ENCODE measurements at places on chromosomes 11 and 22.

DNA sequence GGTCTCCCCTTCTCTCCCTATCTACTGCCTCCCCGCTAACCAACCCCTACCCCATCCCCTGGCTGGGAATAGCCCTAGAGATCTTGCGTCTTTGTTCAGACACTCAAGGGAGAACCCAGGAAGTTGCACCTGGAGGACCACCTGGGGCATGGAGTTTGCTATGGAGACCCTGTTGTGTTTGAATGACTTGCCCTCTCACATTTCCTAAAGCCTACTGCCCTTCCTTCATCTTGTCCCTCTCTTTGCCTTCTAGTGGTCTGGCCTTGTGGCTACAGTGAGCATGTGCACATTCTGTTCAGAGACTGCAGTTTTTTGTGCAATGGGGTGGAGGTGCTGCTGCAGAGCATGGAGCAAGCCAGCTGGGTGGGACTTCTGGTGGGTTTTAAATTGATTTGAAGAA is 42.5 kb downstream of the ZNRF3 start:
- no peak for DNase-seq

GRCh38 chr22:19488884-19489843 is 9.4 kb downstream of the CDC45 start:
- peak; percentile 31 for DNase-seq

DNA sequence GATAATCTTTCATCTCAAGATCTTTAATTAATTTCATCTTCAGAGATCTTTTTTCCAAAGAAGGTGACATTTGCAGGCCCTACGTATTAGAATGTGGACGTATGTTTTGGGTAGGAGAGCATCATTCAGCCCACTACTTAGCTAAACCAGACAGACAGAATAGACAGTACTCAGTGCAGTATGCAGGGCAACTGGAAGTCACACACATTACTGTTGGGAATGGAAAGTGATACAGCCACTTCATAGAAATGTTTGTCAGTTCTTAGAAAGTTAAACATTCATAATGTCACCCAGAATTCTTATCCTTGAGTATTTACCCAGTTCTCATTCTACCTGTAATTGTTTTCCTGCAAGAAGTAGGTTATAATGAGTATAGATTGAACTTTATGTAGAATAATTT is 102.9 kb downstream of the PPP6R3 start:
- DNase-seq, result no peak

- peak; percentile 78 for DNase-seq
These were observed 195.3 kb downstream of the BRD1 start for GRCh38 chr22:49632199-49633009.

GRCh38 chr11:24587635-24588034 is 90.8 kb downstream of the LUZP2 start:
- DNase-seq, result no peak

- DNase-seq, result peak; percentile 9
These were observed 20.7 kb upstream of the CHORDC1 start for GRCh38 chr11:90243534-90243933.

DNA sequence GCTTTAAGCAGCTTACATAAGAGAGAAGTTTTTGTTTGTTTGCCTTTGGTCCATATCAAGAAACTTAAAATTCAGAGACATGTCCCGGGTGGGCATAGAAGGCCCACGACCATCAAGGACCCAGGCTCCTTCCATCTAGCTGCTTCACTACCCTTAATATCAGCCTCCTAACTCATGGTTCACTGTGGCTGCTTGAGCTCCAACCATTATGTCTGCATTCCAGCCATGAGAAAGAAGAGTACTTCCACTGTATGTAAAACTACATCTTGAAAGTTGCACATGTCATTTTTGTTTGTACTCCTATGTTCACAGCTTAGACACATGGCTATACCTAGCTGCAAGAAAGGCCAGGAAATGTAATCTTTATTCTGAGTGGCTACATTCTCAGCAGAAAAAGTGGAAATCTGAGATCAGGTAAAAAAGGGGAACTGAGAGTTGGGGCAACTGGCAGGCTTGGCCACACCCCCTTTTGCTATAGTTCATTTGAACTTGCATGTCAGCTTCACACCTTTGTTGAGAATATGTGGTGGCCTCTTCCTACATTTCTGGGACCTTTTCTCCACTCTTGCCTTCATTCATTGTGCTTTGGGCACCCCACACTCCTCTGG is 81.3 kb upstream of the TP53I11 start:
- no peak for DNase-seq

GRCh38 chr22:42078469-42079318 is 806 bp upstream of the SMDT1 start:
- no peak for DNase-seq

DNA sequence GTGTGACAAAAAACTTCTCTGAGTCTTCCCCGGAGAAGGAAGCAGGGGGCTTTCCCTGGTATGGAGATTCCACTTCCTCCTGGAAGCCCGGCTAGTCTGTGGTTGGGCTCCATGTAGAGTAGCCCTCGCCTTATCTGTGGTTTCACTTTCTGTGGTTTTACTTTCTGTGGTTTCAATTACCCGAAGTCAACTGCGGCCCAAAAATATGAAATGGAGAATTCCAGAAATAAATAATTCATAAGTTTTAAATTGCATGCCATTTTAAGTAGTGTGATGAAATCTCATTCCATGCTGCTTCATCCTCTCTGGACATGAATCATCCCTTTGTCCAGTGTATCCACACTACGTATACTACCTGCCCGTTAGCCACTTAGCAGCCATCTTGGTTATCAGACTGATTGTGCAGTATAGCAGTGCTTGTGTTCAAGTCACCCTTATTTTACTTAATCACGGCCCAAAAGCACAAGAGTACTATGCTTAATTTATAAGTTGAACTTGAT is 275.0 kb upstream of the SESN3 start:
- DNase-seq, result no peak

- DNase-seq, result no peak
These were observed 759 bp downstream of the ROBO4 start for GRCh38 chr11:124896821-124897391.

- DNase-seq, result no peak
These were observed 445.6 kb downstream of the NTM start for GRCh38 chr11:131816051-131816450.

DNA sequence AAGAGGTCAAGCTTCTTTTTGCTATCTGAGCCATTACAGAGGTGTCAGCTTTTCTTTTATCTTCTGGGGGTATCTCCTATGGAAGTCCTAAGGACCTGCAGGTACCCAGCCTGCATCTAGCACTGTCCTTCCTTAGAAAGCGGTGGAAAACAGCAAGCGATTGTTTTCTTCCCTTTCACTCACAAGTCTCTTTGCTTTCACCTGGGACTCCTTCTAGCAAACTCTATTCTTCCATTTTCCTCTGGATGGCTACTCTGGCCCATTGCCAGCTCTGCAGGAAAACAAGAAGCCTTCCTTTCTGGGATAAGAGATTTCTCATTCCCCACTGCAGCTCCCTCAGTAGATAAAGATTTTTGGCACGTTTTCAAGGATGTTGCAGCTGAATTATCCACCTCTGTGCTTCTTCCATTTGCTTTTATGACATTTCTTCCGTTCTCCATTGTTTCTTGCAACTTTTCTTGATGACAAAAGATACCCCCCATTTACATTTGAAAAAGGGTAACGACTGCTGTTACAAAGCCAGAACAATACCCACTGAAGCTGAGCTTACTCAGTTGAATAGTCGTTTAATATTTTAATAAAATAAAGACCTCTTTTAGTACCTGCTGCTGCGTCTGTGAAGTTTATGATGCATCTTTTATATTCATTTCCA is 40.2 kb upstream of the BDNF start:
- no peak for DNase-seq

DNA sequence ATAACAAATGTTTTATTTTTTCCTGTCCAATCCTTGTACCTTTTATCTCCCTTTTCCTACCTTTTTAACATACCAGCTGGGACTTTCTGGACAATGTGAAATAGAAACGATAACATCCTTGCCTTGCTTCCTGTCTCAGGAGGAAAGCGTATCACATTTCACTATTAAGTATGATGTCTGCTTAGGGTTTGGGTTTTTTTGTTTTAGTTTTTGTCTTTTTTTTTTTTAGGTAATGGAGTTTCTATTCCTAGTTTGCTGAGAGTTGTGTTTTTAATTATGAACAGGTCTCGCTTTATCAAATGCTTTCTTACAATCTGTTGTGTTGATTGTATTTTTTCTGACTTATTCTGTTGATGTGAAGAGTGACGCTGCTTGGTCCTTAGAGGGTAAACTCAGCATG is 64.2 kb upstream of the KCNQ1OT1 start:
- DNase-seq, result peak; percentile 76

DNA sequence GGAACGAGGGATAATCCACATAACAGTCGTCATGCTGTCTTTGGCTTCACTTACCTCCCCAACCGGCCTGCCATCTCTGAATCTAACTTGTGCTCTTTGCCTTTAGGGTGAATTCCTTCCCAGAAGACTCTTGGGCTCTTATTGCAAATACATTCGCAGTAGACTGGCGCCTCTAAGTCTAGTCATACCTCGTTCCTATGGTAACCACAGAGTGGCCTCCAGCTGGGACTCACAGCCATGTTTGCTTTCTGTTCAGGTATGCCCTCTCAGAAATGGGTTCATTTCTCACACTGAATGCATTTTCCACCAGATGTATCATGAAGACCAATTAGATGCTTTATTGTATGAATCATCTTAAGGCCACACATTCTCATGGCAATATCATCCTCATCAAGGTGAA is 112.7 kb downstream of the FAR1 start:
- no peak for DNase-seq

GRCh38 chr11:134944131-134944530 is 532.1 kb upstream of the B3GAT1 start:
- DNase-seq, result no peak

DNA sequence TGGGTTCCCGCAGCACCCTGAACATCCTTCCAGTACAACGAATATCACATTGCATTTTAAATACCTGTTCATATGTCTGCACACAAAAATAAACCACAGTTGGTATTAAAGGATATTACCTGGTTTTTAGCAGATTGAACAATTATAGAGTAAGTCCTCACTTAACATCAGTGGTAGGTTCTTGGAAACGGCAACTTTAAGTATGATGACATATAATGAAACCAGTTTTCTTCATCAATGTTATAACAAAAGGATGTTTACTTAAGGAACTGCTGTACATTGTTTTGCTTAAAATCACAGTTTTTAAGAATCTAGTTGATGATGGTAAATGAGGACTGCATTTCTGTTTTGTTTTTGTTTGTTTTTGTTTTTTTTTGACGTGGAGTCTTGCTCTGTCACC is 28.0 kb downstream of the TRIM66 start:
- DNase-seq, result peak; percentile 45

DNA sequence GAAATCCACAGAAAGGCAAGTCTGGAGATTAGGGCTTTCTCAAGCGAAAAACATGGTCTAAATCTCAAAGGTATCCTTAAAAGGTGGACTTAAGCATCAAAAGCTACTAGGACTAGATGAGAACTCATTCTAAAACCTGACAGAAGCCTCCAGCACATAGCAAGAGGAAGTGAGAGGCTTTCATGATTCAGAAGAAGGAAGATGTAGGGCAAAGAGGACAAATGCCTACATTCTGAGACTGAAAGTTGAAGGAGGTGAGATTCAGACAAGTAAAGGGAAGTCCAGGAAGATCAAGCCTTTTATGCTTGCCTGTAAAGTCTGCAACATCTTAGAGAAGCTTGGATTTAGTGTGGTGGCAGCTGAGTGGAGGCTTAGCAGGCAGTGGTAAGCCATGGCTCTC is 98.9 kb downstream of the PGR start:
- DNase-seq, result no peak

DNA sequence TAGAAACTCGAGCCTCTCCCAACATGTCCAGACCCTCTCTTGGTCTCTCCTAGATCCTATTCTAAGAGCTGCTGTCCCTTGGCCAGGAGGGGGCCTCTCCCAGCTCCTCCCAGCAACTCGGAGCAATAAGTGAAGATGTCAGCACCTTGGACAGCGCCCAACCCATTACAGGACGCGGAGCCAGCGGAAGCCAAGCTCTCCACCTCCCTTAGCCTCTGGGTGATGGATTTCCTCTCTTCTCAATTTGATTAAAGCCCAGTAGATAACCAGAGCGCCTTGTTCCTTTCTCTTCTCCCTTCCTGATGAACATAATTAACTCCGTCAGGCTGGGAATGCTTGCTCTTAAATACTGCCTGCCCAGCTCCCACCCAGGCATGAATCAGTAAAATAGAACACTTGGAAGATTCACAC is 26.2 kb upstream of the TPBGL start:
- DNase-seq, result no peak

DNA sequence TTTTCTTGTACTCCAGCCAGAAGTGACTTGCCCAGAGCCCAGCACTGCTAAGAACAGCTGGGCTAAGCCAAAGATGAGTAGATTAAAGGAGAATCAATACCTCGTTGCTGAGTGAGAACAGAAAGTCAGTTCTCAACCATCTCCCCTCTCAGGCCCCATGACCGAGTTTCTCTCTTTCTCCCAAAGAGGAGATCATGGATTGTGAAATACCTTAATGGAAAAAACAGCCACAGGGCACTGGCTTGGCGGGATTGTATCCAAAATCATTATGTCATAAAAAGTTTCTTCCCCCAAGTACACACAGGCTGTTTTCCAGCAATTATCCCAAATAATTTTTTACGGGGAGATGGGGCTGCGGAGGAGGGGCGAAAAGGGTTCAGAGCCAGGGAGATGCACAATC is 111.8 kb upstream of the TMEM45B start:
- DNase-seq, result no peak

GRCh38 chr11:21321530-21321929 is 652.1 kb downstream of the NELL1 start:
- DNase-seq, result no peak

DNA sequence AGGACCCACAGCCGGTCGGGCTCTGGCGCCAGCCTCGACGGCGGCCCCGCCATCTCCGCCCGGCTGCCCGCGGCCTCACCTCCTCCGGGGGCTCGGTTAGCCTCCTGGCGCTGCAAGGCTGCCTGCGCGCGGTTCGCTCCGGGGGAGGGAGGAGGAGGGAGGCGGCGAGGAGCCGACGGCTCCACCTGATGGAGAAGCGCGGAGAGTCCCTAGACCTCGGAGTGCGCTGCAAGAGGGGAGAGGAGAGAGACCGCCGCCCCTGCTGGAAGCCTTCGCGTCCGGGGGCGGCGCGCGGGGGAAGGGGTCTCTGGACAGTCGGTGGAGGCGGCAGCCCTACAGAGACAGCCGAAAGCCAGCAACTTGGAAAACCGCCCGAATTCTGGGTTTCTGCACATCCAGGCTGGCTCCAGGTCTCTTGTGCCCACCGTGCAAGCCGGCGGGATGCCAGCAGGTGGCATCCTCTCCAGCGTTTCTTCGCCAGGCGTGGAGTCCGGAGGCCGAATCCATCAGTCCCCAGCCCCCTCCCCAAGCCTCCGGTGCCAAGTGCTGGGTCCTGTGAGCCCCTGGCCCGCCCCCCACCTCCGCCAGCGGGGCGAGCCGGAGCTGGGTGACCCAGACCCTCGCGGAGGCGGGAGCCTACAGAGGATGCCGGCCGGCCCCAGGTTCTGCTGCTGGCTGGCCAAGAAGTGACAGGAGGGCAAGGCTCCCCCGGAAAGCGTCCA is 2.9 kb upstream of the KIRREL3 start:
- DNase-seq, result peak; percentile 71

- DNase-seq, result no peak
These were observed 3.4 kb downstream of the NLRP6 start for GRCh38 chr11:281486-282161.
